NCI-H2081 treated with DMSO at 0.1 percent for 48 hours (cell line): ENCODE measurements at places on chromosomes 3 and 15.
A peak's percentile ranks its signal among the peaks of the same experiment; 100 is the strongest.

GRCh38 chr15:38252481-38253350, at the start of gene SPRED1:
Gene SPRED1 (plus strand): TSS chr15:38252836. CDS start chr15:38253186, 350 bp downstream.
- DNase-seq, result no peak

- DNase-seq, result no peak
Observed at GRCh38 chr3:63595221-63595620, 57.3 kb upstream of the SNTN start.

GRCh38 chr15:60358935-60359682, 38.7 kb downstream of the ANXA2 start:
- DNase-seq, result peak; percentile 85

DNA sequence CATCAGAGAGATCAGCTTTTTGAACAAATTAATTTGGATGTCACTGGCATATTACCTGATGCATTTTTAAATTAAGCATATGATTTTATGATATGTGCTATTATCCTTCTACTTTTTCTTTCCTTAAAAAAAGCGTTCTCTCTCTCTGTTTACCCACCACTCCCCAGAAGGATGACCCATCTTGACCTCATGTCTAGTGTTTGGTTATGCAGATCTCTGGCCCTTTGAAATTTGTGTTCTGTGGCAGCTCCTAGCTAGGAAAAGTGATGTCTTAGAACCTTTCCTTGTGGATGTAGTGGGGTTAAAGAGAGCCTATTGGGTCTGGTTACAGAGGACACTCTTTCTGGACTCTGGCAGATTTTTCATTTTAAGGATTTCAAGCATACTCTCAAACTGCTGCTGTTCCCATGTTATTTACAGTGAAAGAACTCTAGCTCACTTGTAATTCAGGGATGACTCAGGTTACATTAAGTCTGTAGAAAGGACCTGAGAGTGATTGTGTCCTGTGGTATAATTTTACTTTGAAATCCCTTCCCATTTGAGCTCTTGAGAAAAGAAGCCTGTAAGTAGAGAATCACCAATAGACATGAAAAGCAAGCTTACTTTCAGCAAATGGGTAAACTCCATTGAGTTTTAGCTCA, 23.8 kb downstream of the ARHGEF26 start:
- no peak for DNase-seq

DNA sequence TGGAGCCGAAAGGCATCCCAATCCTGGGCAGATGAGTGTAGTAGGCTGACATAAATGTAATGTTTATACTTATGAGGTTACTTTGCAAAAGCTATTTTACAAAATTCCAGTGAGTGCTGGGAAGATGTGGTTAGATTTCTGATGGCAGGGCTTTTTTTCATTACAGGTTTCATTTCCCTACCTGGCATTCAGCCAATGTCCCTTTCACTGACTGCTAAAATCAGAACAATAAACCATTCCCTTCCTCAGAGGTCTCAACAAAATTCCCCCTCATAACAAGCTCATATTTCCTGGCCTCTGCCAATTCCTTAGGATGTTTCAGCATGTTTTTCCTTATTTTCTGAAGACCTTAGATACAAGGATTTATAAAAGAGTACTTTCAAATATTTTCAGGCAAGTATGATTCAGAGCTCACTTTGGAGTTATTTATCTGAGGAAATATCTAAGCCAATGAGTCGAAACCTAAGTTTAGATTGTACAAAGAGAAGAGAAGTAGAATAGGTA, 40.9 kb upstream of the CCDC80 start:
- no peak for DNase-seq

GRCh38 chr3:110793611-110794010, 278.0 kb upstream of the NECTIN3 start:
- no peak for DNase-seq

GRCh38 chr3:87426918-87427317, 150.5 kb upstream of the POU1F1 start:
- DNase-seq, result no peak

- no peak for DNase-seq
Observed at GRCh38 chr15:49918121-49918520, 200.9 kb downstream of the ATP8B4 start.

DNA sequence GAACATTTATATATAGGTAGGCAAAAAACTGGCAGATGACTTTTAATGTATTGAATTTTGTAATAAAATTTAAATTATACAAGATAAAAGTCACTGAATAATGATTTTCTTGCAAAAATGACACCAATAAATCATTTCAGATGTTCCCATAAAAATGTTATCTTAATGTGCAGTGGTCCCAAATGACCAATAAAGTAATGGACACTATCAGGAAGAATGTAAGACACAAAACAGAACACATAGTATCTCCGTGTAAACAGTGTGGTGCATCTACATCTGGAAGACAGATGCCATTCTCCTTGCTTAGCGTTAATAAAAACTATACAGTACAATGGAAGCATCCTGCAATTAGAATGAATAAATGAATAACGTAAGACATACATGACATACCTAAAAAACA, 41.5 kb downstream of the FGF7 start:
- no peak for DNase-seq

GRCh38 chr3:2880218-2880756, 229.9 kb downstream of the IL5RA start:
- DNase-seq, result no peak

GRCh38 chr15:48928877-48929538, 34.7 kb downstream of the SHC4 start:
- DNase-seq, result no peak

GRCh38 chr3:37502621-37503020, 328.2 kb upstream of the LRRFIP2 start:
- DNase-seq, result no peak

GRCh38 chr3:73493543-73494308, 131.0 kb downstream of the PDZRN3 start:
- DNase-seq, result no peak

- no peak for DNase-seq
Observed at GRCh38 chr3:44066806-44067205, 174.9 kb upstream of the TOPAZ1 start.

DNA sequence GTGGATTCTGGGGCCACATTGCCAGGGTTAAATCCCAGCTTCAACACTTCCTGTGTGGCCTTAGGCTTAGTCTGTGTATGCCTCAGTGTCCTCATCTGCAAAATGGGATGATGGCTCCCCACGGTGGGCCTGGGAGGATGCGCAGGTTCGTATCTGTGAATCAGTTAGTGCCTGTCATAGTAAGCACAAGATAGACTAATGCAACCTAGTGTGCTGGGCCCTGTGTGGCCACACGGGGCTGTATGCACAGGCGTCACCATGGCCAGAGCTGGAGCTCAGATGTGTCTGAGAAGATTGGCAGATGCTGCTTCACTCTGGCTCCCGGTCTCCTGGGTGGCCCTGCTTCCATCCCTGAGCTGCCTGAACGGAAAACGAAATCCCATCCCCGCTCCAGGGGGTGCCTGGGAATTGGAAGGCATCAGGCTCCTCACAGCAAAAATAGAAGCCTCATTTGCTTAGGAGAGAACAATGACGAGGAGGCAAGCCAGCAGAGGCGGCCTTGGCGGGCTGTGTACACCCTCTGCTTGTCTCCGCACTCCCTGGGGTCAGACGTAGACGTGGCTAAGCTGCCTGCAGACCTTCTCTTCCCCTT, 103.6 kb downstream of the APBA2 start:
- no peak for DNase-seq

DNA sequence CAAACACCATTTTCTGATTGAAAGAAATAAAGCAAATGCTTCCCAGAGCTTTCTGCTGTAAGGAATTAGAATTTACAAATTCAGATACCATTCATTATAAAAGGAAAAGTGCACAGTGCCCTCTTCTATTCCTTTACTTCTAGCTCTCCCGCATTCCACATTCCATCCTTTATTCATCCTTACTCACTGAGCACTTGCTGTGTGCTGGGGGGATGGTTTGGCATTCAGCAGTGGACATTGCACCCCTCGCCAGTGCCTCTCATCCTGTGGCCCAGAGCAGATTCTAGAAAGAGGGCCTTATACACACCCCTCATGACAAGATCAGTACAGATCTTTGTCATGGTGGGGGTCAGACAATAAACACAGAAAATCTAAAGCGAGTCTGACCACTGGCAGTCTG, 73.0 kb downstream of the MGLL start:
- no peak for DNase-seq

GRCh38 chr15:89781055-89781454, 4.9 kb downstream of the MESP2 start:
- no peak for DNase-seq

- DNase-seq, result no peak
Observed at GRCh38 chr3:123085932-123086627, 19.3 kb downstream of the PDIA5 start.

- no peak for DNase-seq
Observed at GRCh38 chr3:149221783-149222517, at the start of gene CP. Gene CP (minus strand): TSS chr3:149221829. CDS start chr3:149221792, 37 bp downstream.

GRCh38 chr15:27223179-27223578, 252.2 kb downstream of the GABRG3 start:
- DNase-seq, result no peak

- no peak for DNase-seq
Observed at GRCh38 chr3:14133876-14134275, 9.0 kb downstream of the TMEM43 start.

- no peak for DNase-seq
Observed at GRCh38 chr3:196843435-196844110, 24.1 kb upstream of the SENP5 start.

DNA sequence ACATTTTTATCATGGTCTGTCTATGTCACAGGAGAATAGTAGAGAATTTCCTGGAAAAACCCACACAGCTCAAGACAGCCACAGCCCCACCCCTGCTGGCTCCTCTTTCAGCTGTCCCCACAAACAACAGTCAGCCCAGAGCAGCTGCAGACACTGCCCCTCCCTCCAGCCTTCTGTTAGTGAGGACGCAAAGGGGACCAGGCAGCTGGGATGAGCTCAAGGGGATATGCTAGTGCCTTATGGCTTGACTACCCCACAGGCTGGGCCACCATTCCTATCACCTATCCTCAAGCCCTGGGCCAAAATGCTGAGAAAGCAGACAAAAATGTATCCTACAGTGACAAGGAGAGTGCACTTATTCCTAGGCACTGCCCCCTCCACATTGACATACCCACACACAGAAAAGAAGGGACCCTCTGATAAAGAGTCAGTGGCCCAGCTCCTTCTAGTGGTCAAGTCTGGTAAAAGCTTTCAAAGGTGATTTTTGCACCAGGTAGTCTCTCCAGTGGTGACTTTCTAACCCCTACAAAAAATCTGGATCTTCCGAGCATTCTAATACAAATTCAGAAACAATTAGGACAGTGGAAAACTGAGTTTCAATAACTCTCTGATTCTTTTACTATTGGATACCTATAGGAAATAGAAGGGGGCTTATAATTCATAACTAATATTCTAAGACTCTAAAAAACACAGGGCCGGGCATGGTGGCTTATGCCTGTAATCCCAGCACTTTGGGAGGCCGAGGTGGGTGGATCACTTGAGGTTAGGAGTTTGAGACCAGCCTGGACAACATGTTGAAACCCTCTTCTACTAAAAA, 3.0 kb upstream of the MAP1A start:
- no peak for DNase-seq

DNA sequence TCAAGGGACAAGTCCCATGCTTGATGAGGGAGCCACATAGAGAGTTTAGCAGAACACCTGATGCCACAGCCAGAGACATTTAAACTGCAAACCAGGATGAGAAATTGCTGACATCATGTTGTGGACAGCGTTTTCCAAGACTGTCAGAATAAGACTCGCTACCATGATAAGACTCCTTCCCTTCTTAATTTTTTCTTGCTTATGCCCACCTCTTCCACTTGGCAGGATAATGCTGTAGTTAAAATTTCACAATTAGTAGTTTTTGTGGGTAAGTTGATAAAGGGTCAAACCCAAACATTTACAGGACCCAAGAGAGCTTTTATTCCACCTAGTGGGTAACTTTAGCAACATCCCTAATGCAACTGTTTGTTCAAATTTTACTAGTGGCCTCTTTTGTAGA, 3.0 kb upstream of the PIAS1 start:
- DNase-seq, result no peak

GRCh38 chr3:15815696-15816095, 17.9 kb upstream of the ANKRD28 start:
- DNase-seq, result peak; percentile 3

DNA sequence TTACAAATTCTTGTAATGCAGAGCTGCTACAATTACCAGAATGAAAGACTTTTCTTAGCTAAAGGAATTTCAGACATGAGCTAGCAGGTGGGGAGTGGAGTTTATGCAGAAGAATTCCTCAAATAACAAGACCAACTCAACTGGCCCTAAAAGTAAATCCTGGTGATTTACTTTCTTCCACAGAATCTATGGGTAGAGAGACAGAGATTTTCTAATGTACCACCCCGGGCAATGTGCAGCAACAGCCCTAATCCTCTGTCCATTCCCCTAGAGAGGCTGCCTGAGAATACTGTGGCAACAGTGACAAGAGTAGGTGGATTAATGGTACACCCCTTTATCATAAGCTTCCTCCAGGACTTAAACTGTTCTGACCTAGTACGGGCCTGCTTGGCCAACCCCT, 55.2 kb downstream of the AQR start:
- no peak for DNase-seq

DNA sequence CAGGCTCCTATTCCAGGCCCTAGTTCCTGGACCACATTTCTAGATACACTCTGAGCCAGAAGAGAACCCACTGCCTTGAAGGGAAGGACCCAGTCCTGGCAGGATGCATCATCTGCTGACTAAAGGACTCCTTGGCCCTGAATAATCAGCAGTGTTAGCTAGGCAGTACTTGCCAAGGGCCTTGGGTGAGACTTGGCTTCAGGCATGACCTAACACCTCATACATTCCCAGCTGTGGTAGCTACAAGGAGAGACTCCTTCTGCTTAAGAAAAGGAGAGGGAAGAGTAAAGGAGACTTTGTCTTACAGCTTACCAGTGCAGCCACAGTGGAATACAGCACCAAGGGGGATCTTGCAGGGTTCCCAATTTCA, 26.4 kb downstream of the PEAK1 start:
- no peak for DNase-seq

DNA sequence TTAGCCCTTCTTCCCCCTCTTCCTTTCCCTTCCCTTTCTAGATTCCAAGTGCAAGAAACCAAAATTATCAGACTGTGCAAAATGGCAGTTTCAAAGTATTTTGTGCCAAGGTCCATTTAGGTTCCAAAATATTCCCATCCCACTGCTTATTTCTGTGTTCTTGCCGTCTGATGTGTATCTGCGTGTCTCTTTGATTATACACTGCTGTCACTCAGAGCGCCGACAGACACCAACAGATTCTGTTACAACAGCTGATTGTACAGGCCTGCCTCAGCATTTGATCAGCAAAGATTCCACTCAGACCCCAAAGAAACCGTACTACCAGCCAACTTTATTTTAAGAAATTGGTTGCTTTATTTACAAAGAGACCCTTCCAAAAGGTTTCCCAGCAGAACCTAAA, 225.6 kb upstream of the SATB1 start:
- no peak for DNase-seq

- no peak for DNase-seq
Observed at GRCh38 chr15:66821307-66821706, 119.3 kb downstream of the SMAD6 start.

GRCh38 chr15:82681371-82681770, 28.3 kb downstream of the AP3B2 start:
- no peak for DNase-seq
